BE2C (cell line): ENCODE measurements at places on chromosomes 11 and 22.
A peak's percentile ranks its signal among the peaks of the same experiment; 100 is the strongest.

GRCh38 chr11:106167085-106167484 is 89.6 kb downstream of the AASDHPPT start:
- DNase-seq = no peak

DNA sequence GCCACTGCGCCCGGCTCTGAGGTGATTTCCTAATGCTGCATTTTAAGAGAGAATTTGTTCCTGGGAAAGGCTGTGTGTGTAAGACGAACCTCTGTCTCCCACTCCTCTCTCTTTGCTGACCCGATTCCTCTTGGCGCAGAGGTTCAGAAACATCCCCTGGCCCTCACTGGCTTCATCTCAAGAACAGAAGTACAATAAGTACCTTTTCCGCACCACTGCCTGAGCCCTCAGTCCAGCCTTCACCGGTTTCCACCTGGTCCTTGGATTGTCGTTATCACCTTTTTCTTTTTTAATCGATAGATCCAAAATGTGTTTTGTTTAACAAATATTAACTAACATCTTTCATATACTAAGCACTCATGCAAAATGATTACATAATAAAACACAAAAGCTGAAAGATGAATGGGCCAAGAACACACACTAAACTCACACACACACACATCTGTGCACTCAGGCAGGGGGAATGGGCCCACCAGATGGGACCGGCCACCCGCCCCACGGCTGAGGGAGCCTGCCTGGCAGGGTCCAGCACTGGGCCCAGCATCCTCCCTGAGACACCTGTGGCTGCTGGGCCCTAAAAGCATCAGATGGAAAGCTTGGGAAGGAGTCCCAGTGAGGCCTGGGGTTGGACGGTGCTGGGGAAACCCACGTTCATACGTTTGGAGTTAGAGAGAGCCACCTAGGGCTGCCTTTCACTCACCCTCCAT is 50.4 kb upstream of the A4GALT start:
- no peak for DNase-seq

DNA sequence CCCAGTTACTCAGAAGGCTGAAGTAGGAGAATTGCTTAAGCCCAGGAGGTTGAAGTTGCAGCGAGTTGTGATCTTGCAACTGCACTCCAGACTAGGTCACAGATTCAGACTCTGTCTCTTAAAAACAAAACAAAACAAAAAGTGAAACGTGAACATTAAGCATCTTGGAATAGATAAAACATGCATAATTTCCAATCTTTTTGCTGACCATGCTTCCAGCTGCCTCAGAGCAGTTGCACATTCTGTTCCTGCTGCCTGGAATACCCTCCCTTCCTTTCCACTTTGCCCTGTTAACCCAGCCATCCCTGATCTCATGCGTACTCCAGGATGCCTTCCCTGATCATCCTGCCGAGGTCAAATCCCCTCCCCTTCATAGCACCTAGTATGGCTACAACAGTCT is 718 bp upstream of the CCDC88B start:
- DNase-seq = no peak

- no peak for DNase-seq
Observed at GRCh38 chr11:44592125-44592940, 26.9 kb downstream of the CD82 start.

DNA sequence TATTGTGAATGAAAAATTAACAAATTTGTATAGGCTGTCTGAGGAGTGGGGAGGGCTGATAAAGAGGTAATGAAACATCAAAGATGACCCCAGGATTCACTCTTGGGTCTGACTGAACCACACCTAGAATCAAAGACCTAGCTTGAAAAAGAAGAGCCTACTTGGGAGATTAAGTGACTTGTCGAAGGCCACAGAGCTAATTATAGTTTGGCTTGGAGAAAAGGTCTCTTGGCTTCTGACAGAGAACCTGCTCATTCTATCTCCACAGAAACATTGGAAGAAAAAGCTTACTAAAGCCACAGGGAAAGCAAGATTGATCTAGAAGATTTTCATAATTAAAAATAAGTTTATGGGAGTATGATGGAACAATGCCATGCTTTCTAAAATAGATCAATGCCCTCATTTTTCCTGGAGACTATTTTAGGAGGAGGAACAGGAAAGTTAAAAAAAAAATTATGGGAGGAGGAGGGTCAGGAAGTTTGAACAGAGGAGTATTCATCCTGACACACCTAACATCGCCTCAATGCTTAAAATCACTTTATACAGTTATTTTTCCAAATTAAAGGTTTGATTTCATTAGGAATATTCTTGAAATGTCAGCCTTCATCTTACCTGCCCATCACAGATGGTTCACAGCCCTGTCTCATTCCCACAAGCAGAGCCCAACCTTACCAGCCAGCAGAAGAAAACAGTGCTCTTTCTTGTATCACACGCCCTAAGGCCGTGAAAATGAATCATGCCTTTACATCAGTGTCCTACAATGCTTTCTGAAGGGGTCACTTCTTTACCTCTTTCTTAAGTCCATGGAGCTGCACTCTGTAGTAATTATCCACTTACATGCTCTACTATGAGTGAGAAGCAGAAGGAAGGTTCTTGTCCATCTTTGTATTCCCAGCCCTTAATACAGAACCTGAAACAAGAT is 231.1 kb upstream of the MPPED2 start:
- DNase-seq = no peak

DNA sequence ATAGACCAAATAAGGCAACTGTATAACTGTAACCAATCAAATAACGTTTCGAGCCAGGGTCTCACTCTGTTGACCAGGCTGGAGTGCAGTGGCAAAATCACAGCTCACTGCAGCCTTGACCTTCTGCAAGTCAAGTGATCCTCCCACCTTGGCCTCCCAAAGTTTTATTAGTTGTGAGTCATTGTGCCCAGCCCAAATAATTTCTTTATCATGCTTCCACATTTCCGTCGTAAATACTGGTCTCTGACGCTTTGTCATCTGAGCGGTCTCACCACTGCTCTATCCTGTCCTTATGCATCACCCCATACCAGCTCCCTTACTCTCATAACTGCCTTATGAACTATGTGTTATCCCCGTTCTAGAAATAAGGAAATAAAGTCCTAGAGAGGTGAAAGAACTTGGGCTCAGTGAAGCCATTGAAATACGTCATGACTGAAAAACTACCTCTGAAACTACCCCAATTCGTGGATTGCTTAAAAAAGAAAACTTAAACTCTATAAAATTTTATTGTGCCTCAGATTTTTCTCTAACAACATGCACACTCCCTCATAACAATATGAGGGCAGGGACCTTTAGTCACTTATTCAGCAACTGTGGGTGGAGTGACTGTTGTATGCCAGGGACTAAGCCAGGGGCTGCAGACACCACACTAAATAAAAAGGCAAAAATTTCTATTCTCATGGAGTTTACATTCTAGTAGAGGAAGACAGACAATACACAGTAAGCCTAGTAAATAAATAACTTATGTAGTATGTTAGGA is 15.8 kb upstream of the RTN4RL2 start:
- DNase-seq = no peak

DNA sequence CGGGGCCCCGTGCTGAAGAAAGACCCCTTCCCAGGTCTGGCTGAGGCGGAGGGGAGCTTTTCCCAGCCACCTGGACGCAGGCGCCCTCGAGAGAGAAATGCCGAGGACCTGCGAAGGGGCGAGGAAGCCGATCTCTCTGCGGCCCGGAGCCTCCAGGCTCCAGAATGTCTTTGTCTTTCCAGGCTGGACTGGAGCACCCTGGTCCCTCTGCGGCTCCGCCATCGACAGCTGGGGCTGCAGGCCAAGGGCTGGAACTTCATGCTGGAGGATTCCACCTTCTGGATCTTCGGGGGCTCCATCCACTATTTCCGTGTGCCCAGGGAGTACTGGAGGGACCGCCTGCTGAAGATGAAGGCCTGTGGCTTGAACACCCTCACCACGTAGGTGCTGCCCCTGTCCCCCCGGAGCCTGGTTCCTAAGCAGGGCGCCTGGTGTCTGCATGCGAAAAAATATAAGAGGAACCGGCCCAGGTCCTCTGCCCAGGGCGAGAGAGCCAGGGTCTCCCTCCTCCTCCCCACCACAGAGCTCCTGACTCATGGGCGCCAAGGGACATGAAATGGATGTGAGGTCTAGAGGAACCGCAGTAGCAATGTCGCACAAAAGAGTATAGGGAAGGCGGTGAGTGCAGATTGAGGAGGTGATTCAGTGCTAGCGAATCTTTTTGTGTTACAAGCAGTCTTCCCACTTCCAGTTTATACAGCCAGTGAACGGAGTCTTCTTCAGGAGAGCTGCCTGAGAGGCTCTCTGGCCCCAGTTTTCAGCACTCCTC is 11.0 kb downstream of the GLB1L2 start:
- no peak for DNase-seq

- peak; percentile 66 for DNase-seq
Observed at GRCh38 chr11:113001709-113002108, 40.5 kb downstream of the NCAM1 start.

DNA sequence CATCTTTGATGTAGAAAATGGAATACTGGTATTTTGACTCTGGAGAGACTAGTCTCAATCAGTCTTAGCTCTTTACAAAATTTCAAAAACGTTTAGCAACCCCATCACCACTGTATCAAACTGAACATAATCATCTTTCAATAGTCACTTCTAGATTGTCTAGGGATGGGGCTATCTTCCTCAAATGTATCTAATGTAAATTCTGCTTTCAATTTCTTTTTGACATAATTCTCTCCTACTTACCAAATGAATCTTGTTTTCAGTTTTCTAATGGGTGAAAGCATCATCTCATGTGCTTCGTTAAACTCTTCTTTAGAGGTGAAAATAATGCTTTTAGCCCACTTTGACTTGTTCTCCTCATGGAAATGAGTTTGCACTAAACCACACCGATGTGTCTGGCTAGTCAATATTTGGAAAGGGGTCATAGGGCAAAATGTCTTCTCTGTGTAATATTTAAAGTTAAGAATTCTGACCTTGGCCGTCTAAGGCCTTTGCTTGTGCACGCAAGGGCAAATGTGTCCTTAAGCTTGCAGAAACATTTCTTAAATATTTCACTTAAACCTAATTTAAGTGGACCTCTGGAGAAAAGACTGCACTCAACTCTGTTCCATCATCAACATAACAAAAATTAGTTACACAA is 5.2 kb downstream of the SIK3 start:
- no peak for DNase-seq

DNA sequence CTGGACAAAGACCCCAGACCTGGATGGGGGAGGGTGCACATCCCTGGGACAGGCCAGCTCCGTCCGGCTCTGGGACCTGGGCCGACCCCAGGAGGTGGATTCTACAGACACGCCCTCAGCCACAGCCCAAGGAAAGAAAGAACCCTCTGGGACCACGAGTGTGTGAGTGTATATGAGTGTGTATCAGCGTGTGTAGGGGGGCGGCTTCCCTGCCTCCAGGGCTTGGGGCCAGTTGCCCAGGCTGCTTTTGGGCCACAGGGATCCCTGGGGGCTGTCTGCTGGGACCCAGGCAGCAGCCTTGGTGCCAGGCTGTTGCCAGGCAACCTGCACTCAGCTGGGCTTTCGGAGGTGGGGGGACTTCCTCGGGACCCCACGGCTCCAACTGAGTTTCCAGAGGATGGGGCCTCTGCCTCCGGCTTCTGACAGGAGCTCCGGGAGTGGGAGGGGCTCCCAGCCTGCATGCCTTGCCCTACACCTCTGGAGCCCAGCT is 8.9 kb downstream of the DUSP8 start:
- DNase-seq = no peak

- DNase-seq = no peak
Observed at GRCh38 chr11:111573821-111574249, 28.4 kb upstream of the SIK2 start.

DNA sequence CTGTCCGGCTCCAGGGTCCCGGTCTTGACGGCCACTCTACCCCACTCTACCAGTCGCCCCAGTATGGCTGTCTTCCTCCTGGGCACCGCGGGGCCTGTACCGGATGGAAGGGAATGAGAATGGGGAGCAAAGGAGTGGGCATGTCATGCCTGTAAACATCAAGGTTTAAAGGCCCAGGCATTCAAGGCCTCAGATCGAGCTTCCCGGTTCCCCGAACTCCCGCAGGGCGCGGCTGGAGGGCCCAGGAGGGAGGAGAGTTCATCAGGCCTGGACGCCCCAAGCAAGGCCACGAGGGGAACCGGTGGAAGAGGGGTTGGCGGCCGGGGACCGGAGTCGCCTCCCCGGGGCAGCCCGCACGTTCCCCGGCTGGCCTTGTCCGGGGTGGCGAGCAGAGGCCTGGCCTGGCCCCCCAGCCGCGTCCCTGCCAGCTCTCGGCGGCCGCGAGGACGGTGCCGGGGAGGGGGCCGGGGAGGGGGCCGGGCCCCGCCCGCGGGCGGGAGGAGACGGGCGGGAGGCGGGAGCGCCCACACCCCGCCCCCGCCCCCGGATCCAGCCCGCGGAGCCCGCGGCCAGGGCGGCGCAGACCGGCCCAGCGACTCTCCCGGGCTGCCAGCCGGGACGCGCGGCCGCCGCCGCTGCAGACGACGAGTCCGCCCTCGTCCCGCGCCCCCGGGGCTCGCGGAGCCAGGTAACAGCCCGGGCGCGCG is at the start of gene CDC42EP1:
Gene CDC42EP1, plus strand, starts transcription at position 580 of the 707 bp plus-strand sequence. CDS start 5,870 bp downstream, outside the sequence.
- DNase-seq = peak; percentile 33

GRCh38 chr11:126914941-126915340 is 85.6 kb downstream of the KIRREL3 start:
- DNase-seq = no peak

DNA sequence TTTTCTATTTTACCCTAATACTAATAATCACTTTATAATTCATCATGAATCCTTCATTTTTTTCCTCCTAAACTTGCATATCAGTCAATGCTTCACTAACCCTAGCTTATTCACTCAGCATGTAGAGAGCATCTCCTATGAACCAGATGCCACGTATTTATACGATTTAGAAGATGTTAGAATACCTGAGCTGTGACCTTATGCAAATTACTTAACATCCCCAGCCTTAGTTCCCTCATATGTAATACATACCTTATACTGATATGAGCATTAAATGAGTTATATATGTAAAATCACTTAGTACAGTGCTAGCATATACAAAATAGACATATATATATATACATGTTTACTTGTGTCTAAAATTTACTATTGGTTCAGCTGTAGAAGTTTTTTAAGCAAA is 9.0 kb downstream of the FAM76B start:
- DNase-seq = no peak

GRCh38 chr11:706957-707816 is 1.2 kb downstream of the EPS8L2 start:
- DNase-seq = no peak

- DNase-seq = peak; percentile 34
Observed at GRCh38 chr11:74325649-74326645, 14.5 kb upstream of the P4HA3 start.
